Ammon's horn (tissue), 1 donor: ENCODE measurements at places on chromosomes 4 and X.

- DNase-seq: no peak
Measured at GRCh38 chr4:69830560-69831269, 29.2 kb downstream of the SULT1E1 start.

DNA sequence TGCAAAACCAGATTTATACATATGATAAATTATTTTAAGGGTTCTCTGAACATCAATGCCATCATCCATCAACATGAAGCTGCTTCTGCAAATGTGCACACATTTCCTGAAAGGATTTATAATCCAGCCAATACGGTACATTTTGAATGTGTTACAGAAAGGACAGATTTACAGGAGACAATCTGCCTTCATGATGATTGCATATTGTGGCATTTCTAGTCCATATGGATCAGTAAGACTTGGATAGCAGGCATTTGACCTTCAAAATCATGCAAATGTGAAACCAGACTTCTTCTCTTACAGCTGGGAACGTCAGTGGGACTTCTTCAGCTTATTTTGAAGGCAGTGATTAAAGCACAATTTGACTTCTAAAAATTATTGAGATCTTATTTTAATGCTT is 217.3 kb upstream of the GK2 start:
- no peak for DNase-seq

DNA sequence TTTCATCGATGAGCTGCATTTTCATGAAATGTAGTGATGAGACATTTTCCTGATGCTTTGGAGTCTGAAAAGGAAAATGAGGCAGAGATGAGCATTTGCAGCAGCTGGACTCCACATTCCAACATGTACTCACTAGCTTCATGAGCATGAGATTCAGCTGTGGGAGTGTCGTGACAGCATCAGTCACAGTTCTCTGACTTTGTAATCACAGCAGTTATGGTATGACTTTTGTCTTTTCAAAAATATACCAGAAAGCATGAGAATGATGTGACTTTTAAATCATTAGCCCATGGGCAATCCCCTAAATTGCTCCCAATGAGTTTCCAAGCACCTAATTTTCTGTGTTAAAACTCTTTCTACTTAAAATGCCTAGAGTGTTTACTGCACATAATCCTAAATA is 18.3 kb upstream of the MSL3 start:
- no peak for DNase-seq

GRCh38 chr4:88672987-88673386 is 24.6 kb downstream of the NAP1L5 start:
- DNase-seq: peak; percentile 47

DNA sequence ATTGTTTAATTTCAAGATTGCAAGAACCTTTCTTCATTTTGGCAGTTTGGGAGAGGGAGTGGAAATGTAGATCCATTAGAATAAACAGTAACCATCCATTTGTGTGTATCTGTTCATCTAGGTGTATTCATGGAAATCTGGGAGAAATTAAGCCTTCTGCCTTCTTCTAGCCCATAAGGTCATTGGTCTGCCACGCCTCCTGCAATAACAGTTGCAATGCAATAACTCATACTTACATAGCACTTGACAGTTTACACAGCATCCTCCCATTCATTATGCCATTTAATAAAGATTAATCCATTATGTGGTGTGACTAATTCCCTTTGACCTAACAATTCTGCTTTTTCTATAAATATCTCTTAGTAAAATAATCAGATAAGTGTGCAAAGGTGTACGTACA is 42.6 kb downstream of the SHROOM4 start:
- DNase-seq: no peak

- no peak for DNase-seq
Measured at GRCh38 chrX:129747533-129747932, 8.8 kb downstream of the XPNPEP2 start.

- no peak for DNase-seq
Measured at GRCh38 chr4:89653012-89653411, 183.9 kb downstream of the SNCA start.

GRCh38 chr4:8613421-8614364 is 21.1 kb downstream of the CPZ start:
- no peak for DNase-seq

GRCh38 chrX:103783971-103784370 is 7.3 kb downstream of the PLP1 start:
- peak; percentile 41 for DNase-seq

DNA sequence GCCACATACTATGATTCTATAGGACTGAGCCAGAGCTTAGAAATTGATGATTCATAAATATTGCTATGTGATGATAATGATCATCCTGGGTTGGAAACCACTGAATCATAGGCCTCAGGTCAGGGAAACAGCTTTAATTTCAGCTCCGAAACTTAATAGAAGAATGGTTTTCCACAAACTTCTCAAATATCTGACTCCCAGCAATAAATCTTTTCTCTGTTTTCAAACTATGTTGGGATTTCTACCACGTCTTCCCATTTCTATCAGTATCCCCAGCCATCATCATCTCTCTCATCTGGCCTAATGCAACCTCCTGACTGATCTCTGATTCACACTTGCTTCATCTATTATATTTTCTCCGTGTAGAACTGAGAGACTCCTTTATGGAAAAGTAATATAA is 521.8 kb upstream of the AGA start:
- DNase-seq: no peak
